SK-N-SH (cell line): ENCODE measurements at places on chromosomes 6 and 20.

DNA sequence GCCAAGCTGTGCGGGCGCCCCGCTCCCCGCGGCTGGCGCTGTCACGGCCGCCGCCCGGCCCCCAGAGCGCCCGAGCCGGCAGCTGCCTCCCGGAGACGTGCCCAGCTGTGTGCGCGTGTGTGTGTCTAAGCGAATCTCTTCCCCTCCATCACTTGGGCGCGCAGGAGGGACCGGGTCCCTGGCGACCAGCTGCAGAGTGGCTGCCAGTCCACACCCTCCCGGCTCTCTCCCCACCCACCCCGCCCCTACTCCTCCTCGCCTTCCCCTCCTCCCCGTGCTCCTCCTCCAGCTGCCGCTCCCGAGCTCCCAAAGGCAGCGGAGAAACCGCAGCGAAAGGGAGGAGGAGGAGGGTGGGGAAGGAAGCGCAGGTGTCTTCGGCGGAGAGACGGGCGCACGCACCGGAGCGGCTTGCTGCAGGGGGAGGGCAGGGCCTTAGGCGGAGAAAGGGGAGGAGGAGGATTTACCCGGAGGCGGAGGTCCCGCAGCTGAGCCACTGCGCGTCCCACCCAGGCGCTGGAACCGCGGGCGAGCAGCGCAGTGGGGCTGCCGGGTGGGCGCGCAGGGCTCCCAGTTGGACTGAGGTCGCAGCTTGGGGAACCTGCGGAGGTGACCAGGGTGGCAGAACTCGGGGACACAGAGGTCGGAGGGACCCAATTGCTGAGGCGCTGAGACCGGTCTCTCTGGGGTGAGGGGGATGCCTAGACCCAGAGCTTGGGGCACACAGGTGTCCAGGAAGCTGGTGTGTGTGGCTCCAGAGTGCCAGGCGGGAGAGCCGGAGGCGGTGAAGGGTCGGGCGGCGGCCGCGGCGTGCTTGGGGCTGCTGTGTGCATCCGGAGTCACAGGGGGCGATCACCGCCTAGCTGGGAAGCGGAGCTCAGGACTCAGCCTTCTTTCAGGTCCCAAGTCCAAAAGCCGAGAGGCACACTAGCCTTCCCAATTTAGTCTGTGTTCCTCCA lies at the start of gene HS3ST5:
TSS of gene HS3ST5 (minus strand) at position 198 of the 956 bp plus-strand sequence. CDS start 280,178 bp downstream, outside the sequence.
- peak; percentile 86 for DNase-seq

DNA sequence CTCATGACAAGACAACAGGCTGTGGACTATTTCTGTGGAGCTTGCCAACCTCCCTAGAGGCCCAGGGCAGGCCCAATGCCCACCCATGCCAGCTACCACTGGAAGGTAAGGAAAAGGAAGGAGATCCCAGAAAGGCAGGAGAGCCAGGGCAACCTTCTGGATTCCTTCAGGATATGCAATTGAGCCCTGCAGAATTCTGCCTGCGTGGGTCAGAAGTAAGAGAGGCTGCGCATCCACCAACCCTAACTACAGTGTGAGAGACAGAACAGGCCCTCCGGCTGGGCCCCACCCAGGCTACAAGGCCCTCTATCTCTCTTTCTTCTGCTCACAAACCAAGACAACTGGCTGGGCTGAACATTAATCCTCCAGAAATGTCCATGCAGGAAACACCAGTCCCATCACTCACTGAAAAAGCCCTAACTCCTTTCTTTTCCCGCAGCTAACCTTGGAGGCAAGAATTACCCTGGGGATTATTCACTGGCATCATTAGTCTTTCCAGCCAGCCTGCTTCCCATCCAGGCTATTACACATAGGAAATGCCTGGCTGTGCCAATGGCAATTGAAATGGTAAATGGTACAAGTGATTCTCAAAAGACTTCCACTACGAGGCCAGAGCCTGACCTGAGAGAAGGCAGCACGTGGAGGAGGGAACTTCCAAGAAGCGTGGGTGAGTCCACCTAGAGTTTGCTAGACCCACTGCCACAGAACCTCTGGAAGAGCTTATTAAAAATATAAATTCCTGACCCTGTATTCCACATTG lies 15.2 kb downstream of the MAP1LC3A start:
- no peak for DNase-seq

DNA sequence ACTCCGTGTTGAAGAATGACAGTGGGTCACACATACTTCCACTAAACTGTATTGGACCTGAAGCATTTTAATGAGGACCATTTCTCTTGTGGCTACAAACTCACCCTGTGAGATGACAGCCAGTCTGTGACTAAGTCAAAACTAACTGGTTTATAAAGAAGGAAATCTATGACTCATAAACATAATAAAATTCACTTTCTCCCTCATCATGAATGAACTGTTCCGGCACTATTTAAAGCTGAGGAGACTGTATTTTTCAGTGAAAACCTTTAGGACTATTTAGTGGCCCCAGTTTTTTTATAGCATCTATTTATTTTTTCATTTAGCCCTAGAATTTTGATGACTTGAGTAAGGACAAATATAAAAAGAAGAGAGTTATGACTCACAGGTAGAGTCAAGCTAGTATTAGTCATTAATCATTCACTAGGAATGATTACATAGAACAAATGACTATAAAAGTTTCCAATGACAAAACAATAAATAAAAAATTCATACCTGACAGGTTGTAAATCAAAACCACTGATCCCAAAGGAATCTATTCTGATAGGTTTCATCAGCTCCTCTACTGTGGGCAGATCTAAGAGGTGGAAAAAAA lies 34.2 kb downstream of the CEP162 start:
- DNase-seq, result no peak

DNA sequence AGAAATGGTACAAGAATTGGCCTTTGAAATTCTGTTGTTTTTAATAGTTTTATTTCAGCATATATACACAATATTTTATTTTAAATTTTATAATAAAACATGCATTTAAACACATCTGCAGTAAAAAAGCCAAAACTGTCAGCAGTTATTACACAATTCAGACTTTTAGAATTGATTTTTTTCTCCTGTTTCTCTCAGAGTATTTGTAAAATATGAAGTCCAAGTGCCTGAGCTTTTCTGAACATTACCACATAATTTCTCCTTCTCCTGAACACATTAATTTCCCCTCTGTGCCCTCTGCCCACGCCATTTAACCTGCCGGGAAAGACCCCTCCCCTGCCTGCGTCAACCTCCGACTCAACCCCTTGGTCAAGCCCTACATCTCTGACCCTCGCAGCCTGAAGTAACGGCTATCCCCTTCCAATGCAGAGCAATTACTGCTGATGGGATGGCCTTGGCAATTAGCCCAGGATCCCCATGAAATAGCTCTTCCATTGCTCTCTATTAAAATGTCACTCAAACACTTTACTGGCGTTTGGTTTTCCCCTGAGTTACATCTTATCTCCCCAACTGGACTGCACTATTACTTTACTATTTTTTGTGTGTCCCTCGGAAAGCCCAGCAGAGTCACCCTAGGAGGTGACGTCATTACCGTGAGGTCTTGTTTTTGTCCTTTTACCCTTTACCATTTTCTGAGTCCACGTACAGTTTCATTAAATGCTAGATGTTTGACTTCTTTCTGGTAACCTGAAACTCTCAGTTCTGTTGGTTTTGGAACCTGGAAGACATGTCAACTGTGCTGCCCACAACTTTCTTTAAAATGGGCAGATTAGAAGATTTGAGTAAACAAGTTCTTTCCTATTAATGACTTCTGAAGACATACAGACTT lies 146.7 kb upstream of the TAB2 start:
- peak; percentile 47 for DNase-seq

DNA sequence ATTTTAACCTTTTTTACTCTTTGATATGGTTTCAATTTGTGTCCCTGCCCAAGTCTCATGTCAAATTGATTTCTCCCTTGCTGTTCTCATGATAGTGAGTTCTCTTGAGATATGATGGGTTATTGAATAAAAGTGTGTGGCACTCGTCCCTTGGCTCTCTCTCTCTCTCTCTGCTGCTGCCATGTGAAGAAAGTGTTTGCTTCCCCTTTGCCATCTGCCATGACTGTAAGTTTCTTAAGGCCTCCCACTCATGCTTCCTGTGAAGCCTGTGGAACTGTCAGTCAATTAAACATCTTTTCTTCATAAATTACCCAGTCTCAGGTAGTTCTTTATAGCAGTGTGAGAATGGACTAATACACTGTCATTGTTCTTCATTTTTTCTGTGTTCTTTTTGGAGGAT lies 48.5 kb downstream of the LIN28B start:
- no peak for DNase-seq

GRCh38 chr20:44204156-44204831 lies 6.3 kb downstream of the OSER1 start:
- DNase-seq, result no peak

GRCh38 chr6:5510331-5511133 lies 249.2 kb downstream of the FARS2 start:
- no peak for DNase-seq

DNA sequence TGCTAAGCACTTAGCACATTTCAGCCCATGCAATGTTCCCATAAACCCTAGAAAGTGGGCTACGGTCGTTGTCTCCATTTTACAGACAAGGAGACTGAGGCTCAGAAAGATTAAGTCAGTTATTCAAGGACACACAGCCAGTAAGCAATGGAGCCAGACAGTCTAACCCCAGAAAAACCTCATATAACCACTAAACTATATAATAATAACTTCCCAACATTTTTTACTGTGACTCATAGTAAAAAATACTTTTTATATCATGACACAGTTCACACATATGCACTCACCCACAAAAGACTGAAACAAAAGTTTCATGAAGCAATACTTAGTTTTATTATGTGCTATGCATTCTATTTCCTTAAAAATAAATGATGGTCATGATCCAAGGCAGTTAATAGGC lies 66.2 kb upstream of the EYA2 start:
- no peak for DNase-seq

GRCh38 chr20:47310729-47311128 lies 45.8 kb downstream of the ZMYND8 start:
- no peak for DNase-seq

DNA sequence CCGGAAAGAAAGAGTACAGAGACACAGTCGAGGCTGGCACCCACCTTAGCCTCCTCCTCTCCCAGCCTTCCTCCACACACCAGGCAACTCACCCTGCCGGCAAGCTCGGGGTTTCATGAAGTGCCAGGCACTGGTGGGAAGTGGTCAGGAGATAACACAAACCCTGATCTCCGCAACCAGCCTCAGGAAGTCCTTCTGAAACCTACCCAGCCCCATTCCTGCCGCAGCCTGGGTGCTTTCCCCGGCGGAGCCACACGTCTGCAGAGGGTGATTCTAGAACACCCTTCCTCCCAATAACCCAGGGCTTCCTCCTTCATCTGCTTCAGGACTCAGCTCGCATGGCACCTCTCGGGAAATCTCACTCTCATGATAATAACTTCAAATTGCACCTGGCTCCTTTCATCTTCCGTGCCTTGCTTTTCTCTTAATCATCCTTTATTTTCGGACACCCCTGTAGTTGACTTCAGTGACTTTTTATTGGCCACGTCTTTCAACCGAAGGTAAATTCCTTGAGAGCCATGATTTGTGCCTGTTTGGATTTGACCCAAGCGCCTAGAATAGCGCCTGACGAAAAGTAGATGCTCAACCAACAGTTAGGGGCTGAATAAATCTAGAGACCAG lies 8.7 kb upstream of the HLA-E start:
- no peak for DNase-seq

DNA sequence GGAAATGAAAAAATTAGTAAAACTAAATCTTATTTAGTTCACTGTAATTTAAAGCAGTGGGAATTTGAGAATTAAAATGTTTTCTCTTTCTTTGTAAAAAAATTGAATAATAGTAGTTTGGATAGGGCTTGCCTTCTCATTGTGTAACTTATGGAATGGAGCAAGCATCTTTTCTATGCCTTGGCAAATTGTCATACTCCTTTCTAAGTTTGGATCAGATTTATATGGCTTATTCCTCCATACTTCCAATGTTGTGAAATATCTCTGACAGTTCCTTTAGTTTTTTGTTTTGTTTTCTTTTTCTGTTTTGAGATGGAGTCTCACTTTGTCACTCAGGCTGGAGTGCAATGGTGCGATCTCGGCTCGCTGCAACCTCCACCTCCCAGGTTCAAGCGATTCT lies 176.4 kb downstream of the SAMD5 start:
- no peak for DNase-seq

- DNase-seq, result no peak
These were observed 253.8 kb upstream of the STXBP5 start for GRCh38 chr6:146950351-146950835.

GRCh38 chr6:148182378-148182777 lies 160.3 kb upstream of the SASH1 start:
- no peak for DNase-seq

DNA sequence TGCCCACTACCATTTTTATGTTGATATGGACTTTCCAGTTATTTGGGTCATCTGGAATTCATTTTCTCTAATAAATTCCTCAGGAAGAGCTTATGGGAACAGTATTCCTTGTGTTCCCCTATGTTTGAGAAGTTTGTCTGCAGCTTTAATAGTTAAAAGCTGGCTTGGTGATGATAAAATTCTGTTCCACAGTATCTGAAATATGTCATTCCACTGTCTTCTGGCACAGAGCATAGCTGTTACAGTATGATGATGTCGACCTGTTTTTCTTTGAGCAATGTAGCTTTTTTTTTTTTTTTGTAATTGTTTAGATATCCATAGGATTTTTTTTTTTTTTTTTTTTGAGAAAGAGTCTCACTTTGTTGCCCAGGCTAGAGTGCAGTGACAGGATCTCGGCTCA lies 43.2 kb downstream of the NCOA3 start:
- DNase-seq, result no peak

- no peak for DNase-seq
These were observed 476.2 kb upstream of the SULF2 start for GRCh38 chr20:48261398-48261910.

GRCh38 chr6:167122041-167122826 lies 662 bp upstream of the CCR6 start:
- DNase-seq, result no peak

DNA sequence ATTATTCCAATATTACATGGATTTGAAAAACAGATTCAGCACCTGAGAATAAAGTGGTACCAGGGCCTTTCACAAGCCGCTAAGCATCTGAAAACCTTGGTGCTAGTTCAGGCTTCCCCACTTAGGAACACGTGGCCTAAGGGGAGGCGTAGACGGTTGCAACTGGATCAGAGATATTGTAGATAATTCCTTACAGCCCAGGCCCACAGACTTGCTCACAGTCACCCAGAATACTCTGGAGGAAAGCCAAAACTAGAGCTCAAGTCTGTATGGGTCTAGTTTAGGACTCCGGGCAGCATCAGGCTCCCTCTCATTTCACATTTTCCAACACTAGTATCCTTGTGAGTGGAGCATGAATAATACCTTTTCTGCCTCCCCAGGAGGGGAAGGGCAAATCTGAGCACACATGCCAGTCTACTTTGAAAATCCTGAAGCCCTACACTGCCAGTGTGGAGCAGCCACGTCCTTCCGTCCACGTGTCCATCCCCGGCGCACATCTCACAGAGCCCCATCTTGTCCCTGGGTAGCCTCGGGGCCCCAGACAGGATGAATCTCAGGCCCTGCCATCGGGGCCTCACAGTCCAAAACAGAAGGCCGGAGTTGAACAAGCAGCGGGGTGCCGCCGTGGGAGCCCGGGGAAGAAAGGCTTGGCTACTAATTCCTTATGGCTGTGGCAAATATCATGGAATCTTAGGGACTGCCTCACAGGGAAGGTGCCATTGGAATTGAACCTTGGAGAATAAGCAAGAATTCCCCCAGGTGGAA lies 299.3 kb downstream of the NRN1 start:
- DNase-seq, result peak; percentile 29
